ENCODE measurements at places on chromosomes 11 and 22.

DNA sequence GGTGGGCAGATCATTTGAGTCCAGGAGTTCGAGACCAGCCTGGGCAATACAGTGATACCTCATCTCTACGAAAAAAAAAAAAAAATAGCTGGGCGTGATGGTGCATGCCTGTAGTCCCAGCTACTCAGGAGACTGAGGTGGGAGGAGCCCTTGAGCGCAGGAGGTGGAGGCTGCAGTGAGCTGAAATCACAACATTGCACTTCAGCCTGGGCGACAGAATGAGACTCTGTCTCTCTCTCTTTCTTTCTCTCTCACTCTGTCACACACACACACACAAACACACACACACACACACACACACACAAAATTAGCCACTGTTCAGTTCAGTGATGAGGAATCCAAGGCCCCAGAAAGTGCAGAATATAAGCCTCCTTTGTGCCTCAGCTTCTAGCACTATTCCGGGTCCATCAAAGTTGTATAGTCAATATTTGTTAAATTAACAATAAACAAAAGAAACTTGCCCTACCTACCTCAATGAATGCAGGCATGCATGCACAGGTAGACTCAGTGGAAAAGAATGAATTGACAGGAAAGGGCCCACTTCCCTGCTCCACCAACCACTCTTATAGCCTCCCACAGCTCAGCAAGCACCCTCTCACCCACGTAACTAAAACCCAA, 3.9 kb upstream of the SMIM35 start:
- DNase-seq, result no peak

DNA sequence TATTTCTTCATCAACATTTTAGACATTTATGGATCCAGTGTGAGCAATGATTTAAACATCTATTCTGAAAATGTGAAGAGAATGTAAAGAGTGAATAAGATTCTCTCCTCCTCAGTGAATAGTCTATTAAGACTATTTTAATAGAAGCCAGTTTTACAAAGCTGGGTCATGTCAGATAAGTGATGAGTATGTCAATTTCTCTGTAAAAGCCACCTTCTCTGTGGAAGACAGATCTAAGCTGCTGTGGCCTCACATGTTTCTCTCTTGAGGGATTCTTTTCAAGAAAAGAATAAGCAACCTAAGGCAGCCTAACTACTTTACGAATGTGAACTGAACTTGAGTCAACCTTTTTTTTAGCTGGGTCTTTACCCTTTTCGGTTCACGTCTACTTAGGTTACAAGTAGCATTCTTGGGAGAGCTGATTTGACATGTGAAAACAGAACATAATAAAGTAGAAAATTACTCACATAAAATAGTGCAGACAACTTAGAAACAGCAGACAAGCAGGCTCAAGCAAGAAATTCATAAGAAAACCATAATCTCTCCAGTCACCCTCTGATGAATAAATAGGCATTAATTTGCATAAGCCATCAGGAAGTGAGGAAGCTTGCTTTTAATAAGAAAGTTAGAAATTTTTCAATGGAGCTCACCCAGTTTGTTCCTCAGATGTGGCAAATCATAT, 9.9 kb downstream of the CTSC start:
- DNase-seq, result no peak

- DNase-seq, result no peak
Measured at GRCh38 chr11:73215191-73216134, 2.6 kb upstream of the P2RY2 start.

GRCh38 chr11:47570651-47571356, 5.4 kb downstream of the PTPMT1 start:
- DNase-seq, result no peak

- DNase-seq, result peak; percentile 10
Measured at GRCh38 chr11:126060757-126061171, 1.9 kb downstream of the CDON start.

- no peak for DNase-seq
Measured at GRCh38 chr11:116525961-116526495, 246.8 kb downstream of the BUD13 start.

- no peak for DNase-seq
Measured at GRCh38 chr11:19817265-19817851, 104.7 kb downstream of the NAV2 start.

GRCh38 chr11:73085189-73085875, 56.8 kb downstream of the FCHSD2 start:
- DNase-seq, result no peak

DNA sequence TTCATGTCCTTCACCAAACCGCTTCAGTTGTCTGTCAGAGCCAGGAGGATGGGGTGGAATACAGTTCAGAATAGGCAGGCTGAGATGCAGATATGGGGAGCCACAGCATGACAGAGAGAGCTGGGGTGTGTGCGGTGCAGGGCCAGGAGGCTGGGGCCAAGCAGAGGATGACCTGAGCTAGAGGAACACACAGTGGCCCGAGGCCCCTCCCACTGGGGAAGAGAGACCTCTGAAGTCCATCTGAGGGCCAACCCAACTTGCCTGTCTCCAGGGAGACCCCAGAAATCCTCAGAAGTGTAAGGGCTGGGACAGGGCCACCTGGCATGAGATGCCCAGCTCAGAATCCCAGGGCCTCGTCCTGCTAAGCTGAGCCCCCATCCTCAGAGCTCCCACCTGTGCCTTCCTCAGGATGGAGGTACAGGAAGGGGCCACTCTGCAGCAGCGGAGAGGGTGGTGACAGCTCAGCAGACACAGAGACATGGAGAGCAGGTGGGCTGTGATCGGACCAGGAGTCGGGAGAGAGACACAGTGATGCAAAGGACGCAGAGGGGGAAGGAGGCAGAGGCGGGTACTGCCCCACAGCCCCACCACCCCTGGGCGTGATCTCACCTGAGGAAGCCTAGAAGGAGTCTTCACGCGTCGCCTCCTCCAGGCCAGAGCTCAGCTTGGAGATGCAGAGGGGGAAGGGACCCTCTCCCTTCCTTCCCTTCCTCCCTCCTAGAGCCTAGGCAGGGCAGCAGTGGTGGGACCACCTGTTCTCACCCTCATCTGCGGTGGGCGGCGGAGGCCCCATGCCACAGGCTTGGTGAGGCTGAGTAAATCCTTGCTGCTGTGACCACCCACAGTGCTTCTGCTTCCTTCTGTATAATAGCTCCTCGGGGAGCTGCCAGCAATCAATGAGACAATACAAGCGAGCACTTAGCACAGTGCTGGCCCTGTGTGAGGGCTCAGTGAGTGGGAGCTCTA, 9.1 kb upstream of the TUB start:
- DNase-seq, result no peak

GRCh38 chr11:134780486-134781147, 368.6 kb upstream of the B3GAT1 start:
- DNase-seq, result no peak

DNA sequence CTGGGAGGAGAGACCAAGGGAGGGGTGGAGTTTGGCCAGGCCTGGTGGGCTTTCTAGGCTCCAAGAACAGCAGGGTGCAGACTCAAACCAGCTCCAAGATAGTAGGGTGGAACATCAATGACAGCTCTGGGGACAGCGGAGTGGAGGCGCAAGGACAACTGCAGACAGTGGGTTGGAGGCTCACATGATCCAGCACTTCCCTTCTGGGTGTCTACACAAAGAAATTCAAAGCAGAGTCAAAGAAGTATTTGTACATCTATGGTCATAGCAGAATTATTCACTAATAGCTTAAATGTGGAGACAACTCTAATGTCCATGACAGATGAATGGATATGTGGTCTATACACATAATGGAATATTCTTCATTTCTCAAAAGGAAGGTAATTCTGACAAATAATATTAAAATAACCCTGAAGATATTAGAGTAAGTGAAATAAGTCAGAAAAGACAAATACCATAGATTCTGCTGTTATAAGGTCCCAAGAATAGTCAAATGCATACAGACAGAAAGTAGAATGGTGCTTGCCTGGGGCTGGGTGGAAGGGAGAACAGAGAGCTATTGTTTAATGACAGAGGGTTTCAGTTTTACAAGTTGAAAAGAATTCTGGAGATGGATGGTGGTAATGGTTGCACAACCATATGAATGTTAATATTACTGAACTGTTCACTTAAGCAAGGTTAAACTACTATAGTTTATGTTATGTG, 5.5 kb upstream of the GAB4 start:
- DNase-seq, result no peak

All from NCI-H524 (cell line).